ENCODE measurements at places on chromosomes 16 and 17.

GRCh38 chr17:77473615-77474226 is 333.0 kb downstream of the SEC14L1 start:
- DNase-seq, result no peak

DNA sequence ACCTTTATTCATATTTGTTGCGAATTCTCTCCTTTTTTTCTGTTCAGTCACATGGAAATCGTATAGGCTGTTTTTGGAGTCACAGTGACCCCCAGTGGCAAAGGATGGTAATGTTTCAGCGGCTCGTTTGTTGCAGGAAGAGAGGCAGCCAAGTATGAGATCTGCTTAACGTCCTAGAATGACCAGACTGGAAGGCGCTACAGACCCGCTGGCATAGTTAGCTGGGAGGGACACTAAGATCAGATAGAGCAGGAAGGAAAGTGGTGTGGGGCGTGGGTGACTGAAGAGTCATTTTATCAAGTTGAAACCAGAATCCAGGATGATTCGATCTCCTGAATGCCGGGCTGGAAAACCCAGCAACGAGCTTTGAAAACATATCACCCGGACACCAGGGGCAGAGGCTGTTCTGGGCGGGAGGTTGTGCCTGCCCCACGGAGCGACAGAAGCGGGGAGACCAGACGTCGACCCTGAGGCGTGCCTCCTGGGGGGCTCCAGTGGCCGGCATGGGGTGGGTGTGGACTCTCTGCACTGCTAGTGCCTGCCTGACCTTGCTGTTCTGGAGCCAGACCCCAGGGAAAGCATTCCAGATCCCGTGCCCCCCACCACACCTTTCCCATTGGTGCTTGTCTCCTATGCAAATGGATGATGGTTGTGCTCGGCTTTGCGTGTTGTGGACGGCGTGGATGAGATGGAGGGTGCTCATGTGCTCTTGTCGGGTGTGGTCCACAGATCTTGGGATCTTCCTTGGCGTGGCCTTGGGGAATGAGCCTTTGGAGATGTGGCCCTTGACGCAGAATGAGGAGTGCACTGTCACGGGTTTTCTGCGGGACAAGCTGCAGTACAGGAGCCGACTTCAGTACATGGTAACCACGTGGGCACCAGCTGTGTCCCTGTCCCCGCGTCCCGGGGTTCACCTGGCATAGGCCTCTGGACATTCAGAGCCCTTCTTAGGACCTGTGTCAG is 7.7 kb downstream of the IL34 start:
- peak; percentile 44 for DNase-seq

DNA sequence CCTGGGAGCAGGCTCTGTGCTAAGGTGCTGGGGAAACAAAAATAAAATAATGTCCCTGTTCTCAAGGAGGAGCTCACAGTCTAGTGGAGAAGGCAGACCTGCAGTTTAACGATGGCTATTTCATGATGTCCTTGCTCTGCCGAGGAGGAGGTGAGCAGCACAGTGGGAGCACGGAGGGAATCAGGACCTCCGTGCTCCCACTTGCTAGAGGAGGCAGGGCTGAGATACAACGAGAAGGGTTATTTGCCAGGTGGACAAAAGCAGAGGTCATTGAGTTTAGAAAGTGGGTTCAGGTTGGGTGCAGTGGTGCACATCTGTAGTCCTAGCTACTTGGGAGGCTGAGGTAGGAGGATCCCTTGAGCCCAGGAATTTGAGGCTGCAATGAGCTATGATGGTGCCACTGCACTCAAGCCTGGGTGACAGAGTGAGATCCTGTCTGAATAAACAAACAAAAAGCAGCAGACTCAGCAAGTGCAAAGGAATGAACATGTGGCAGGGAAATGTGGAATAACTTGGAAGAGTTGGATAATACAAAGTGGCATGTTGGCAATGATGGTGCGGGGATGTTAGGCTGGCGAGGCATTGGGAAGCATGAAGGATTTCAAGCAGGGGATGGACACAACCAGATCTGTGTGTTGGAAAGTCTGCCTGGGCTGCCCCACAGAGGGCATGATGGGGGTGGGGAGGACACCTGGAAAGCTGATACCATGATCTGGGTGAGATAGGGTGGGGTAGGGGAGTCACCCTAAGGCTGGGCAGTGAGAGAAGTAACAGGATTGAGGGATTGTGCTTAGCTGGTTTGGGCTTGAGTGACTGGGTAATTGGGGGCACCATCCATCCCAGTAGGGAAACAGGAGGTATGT is 12.8 kb upstream of the TNS4 start:
- no peak for DNase-seq

DNA sequence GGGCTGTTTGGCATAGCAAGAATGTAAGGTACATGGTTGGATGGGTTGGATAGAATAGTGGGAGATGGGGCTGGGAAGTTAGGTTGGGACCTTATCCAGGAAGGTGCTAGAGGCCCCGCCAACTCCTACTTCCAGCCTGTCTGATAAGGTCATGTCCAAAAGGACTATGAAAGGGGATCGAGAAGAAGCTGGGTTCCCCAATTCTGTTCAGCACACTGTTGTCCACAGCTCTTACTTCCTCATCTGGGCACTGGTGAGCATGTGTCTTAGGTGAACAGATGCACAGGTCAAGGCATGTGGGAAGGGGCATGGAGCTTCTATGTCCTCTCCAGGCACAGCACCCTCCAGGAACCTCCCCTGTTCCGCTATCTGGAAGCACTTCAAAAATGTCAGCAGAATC is 5.6 kb upstream of the ULK2 start:
- DNase-seq, result no peak
